ENCODE measurements at places on chromosomes 6 and 20.

- no peak for DNase-seq
Measured at GRCh38 chr6:56527934-56528333, 114.8 kb downstream of the DST start.

DNA sequence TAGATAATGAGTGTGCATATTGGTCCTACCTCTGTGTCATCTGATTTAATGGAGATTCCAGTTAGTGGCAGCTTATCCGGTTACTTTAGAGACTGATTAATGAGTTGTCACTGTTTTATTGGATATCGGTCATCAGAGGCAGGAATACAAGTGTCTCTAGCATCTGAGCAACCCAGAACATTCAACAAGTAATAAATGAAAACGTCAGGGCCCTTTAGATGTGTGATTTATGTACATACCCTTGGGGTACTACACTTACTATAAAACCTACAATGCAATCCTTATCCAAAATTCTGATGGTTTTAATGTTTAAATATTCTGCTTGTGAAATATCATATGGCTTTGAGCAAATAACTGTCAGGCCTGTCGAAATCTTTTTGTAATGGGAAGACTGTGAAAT, 1117.9 kb upstream of the FLRT3 start:
- peak; percentile 11 for DNase-seq

DNA sequence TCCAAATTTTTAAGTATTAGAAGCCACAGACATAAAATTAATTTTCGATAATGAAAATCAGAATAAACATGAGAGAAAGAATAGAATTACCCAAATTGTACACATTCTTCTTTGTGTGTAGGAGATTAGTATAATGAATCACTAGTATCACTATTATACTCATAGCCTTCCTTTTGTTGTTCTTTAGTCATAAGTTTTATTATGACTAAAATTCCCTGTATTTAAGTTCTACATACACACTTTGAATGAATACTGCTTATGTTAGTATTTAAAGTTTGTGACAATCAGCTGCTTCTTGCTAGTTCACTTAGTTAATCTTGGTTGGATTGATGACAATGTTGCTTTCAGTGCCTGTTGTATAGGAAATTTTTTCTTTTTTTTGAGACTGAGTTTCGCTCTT, 72.7 kb downstream of the CCDC170 start:
- no peak for DNase-seq

GRCh38 chr6:75438442-75439116, 55.0 kb downstream of the FILIP1 start:
- DNase-seq: no peak

DNA sequence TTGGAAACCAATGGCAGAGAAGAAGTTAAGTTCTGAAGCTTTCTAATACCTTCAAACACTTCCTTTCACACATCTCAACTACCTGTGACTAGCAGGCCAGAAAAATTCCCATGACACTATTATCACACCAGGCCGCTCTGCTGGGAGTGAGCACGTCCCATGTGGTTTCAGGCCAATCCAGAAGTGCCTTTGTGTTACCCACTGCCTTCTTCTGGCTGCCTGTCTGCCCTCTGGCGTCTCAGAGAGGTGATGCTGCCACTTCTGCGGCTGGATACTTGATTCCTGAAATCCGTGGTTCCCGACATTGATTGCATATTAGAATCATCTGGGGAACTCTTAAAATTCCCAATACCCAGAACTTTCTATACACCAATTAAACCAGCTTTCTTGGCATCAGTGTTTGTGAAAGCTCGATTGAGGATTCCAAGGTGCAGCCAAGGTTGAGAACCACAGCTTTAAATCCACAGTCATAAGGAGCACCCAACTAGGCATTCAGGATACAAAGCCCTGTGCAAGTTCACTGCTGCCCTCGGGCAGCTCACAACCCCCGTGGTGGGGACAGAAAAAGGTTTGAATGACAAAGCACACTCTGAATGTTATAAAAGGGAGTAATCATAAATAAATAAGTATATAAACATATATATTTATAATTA, 65.6 kb downstream of the STMND1 start:
- DNase-seq: peak; percentile 10

- DNase-seq: no peak
Measured at GRCh38 chr20:59165396-59165795, 1.8 kb downstream of the ZNF831 start.

DNA sequence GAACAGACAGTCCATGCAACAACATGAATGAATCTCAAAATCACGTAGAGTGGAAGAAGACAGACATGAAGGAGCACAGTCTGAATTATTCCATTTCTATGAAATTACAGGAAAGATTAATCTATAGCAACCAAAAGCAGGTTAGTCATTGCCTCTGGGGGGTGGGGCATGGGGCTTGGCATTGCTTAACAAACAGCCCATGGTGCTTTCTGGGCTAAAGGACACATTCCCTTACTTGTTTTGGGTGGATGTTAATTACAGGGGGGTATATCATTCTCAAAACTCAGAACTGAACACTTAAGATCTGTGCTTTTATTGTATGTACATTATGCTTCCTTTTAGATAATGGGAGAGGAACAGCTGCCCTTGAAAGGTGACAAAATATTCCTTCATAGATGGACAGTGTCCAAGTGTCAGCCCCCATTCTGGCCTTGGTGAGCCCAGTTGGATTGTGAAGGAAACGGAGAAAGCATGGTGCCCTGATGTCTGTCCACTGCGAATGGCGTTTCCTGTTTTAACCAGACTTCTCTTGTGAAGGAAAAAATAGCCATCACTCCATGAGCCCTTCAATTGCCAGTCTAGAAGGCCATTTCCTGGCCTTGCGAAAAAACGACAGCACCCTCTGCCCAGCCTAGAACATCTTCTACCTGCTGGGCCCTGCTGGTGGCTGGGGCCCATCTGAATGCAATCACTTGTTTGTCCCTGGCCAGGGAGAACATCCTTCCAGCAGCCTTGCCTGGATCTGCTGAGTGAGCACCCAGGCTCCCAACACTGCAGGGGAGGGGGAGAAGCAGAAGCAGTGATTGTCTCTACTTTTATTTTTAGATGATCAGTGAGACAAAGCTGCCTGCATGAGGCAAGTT, 179.7 kb downstream of the BCAS1 start:
- no peak for DNase-seq

DNA sequence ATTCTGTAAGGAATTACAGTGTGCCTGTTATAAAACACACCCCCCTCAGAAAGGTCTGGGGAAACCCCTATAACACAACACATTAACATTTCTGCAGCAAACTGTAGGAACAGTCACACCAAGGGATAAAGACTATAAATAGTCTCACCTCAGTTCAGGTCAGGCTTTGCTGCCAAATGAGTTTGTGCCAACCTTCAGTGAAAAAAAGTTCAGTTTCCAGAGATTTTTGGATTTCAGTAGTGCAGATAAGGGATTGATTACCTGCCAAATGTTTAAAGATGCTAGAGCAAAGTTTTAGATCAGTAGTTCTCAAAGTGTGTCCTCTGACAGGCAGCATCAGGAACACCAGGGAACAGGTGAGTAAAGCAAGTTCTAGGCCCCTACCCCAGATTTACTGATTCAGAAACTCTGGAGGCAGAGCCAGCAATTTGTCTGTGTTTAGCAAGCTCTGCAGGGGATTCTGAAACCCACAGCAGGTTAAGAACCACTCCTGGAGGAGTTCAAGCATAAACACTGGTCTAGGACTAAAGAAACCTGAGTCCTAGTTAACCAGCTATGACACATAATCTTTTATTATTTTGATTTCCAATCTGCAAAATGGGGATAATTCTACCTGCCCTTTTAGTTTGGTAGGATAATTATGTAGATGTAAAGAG, 111.0 kb downstream of the RCAN2 start:
- DNase-seq: no peak

DNA sequence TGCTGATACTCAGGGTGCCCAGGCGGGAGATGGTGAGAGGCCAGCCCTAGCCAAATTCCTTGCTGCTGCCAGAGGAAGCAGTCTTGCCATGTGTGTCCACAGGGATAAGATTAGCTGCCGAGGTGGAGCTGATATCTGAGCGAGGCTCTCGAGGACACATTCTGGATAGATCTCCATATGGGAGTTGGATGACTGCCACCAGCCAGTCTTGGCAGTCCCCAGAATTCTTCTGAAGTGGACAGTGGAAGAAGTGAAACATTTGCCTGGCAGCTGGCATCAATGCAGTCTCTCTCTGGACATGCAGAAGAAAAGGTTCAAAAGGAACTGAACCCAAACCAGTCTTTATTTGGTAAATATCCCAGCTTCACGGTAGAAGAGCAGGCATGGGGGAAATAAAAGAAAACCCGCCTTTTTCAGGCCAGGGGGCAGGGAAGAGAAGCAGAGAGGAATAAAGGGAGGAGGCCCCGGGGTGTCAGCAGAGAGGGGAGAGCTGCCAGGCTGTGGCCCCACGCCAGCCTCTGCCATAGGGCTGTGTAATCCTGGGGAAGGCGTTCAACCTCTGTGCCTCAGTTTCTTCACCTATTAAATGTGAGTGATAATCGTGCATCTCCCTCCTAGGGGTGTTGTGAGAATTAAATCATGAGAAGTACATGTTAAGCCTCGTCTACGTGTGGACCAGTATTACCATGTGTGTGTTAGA, 3.7 kb upstream of the FUCA2 start:
- no peak for DNase-seq

DNA sequence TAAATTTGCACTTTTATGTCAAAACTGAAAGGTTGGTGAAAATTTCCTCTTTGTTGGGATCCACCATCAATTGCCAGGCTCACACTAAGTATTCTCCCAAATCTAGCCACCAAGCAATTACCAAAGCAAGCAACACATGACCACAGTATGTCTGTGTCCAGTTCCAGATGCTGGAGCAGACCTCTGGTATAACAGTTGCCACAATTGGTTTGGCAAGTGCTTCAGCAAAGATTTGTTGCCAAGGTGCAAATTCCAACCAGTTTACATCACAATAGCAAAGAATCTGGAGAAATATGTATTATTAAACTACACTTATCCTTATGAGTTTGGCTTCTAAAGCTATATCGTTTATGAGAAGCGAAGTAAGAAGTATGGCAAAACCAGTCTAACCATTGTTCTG, 6.4 kb downstream of the GTF2H5 start:
- peak; percentile 88 for DNase-seq

GRCh38 chr20:7935027-7935551, 5.2 kb downstream of the HAO1 start:
- DNase-seq: no peak

DNA sequence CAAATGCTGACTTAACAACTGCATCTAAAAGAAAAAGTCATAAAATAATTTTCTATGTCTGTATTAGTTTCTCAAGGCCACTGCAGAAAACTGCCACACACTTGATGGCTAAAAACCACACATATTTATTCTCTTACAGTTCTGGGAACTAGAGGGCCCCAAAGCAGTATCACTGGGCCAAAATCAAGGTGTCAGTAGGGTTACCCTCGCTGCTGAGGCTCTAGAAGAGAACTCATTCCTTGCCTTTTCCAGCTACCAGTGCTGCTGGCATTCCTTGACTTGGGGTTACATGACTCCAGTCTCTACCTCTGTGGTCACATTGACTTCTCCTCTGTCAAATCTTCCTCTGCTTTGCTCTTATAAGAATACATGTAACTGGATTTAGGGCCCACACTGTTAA, 124.6 kb upstream of the THEMIS start:
- no peak for DNase-seq

- no peak for DNase-seq
Measured at GRCh38 chr6:113734982-113735381, 122.2 kb upstream of the MARCKS start.

DNA sequence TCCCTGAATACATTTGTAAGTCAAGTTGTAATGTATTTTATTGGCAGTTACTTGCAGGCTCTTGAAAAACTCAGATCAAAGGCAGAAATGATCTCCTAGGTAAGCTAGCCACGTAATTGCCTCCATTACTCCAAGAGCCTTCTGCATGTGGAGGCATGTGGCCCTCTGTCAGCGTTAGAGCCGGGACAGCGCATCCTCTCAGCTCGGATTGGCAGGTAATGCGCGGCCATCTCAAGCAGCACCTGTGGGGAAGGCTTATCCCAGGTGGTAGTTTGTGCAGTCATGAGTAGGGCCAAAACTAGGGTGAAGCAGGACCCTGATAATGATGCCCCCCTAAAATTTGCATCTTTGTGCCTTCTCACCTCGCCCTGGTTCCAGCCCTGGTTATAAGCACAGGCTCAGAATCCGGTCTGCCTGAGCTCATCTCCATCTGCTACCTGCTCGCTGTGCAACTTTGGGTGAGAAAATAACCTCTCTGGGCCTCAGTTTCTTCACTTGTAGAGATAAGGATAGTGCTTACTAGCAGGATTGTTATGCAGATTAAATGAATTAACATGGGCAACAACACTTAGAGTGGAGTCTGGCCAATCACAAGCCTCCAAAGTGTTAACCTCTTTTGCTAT, 157.5 kb upstream of the PMEPA1 start:
- no peak for DNase-seq

DNA sequence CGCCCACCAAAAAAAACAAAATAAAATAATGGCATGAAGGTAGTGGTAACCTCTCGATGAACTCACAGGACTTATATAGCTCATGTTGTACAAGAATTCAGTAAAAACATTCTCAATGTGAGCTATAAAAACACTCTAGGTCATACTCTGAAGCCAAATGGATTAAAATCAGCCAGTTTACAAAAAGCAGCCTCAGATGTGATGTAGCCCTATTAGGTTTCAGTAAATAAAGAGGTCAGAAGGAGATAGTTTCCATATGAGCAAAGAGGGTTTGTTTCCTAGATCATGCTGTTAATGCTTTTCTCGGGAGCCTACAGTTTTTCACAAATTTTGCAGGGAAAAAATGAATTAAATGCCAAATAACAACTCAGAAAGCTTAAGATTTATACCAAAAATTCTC, 319.5 kb upstream of the HSF2 start:
- no peak for DNase-seq

DNA sequence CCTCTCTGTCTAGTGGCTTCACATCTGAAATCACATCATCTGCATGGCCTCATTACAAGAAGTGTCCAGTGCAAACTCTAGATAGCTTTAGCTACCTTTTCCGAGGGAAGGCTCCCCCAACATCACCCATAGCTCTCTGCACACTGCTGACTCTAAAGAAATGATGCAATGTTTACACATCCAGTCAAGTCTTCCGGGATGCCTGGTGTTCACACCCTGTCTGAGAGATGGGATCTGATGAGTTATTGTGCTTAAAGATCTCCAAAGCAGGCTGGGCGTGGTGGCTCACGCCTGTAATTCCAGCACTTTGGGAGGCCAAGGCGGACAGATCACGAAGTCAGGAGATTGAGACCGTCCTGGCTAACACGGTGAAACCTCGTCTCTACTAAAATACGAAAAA, 404.6 kb upstream of the IRAK1BP1 start:
- DNase-seq: no peak

DNA sequence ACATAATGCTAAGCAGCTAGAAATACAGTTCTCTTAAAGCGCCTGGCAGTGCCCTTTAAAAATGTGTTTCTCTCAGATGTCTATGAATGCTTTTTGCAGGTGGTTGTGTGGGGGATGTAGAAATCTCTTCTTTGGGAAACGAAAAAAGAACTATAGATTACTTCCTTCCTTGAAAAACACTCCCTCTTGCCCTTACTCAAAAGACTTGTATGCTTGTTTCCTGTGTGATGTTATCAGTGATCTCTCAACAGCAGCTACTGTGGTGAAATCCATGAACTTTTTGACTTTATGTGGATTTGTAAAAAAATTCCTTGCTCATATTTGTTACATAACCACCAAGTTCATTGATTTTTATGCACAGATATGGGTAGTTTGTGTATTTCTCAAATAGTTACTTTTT, 916.5 kb downstream of the QKI start:
- no peak for DNase-seq

Measured in fibroblast of skin of left quadriceps (primary cell).